ENCODE measurements at places on chromosomes 5 and 9.

GRCh38 chr9:38057416-38058195, 11.4 kb downstream of the SHB start:
- no peak for DNase-seq

- no peak for DNase-seq
Observed at GRCh38 chr9:14500705-14501104, 186.8 kb upstream of the NFIB start.

- DNase-seq = no peak
Observed at GRCh38 chr5:10762776-10763500, 1.9 kb upstream of the DAP start.

- no peak for DNase-seq
Observed at GRCh38 chr5:135642934-135643333, 64.1 kb upstream of the CXCL14 start.

DNA sequence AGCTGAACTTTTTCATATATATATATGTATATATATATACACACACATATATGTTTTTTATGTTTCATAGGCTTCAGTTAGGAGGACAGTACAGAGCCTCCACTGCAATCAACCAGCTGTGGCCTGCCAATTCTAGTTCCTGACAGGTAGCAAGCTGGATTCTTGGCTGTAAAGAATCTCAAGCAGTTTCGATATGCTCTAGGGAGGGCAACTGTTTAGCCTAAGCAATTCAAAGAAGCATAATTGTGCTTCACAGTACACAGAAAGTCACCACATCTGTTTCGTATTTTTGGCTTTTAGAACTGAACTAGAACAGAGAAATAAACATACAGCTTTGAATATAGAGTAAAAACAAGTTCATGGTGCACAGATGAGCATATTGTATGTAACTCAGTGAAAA, 152.4 kb upstream of the ARRDC3 start:
- no peak for DNase-seq

DNA sequence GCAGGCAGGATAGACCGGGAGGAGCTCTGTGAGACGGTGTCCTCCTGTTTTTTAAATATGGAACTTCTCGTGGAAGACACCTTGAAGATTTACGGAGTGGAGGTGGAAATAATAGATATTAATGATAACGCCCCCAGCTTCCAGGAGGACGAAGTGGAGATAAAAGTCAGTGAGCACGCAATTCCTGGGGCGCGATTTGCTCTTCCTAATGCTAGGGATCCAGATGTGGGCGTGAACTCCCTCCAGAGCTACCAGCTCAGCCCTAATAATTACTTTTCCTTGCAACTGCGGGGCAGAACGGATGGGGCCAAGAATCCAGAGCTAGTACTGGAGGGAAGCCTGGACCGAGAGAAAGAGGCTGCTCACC, 621 bp downstream of the PCDHGA11 start:
- DNase-seq = no peak

DNA sequence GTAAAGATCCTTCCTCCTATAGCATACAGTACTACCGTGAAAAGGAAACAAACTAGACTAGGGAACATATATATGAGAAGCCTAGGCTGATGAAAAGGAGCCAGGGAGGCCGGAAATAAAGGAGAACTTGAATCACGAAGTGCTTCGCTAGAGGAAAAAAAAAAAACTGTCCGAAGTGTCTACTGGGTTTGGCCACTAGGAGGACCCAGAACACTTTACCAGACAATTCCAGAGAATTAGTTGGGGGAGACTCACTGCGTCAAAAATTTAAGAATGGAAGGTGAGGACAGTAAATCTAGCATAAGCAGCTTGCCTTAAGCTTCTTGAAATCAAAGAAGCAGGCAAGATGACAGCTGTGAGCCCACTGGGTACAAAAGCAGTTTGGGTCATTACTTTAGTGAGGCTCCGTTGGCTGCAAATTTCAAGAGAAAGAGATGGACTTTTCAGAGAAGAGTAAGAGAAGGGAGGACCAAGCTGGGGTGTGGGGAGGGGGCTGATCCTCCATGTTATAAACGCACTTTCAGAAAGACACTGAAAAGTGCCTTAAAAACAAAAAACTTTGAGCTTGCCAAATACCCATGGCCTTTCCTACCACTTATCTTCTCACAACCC, 47.4 kb downstream of the P4HA2 start:
- DNase-seq = peak; percentile 19

DNA sequence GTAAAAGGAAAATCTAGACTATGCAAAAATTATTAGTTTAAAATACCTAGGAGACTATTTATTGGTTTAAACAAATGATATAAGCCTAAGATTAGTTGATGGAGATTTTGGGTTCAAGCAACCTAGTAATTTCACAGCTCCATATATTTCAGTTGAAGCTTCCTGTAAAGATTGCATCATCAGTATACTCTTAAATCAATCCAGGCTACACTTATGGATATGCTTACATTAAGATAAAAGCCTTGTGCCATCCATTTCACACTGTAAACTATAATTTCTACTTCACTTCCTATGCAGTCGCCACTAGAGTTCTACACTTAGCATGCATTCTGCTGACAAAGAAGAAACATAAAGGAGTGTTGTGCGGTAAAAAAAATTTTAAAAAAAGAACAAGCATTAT, 7.3 kb upstream of the LIX1 start:
- no peak for DNase-seq

- no peak for DNase-seq
Observed at GRCh38 chr5:151384106-151384505, 36.7 kb upstream of the SLC36A2 start.

DNA sequence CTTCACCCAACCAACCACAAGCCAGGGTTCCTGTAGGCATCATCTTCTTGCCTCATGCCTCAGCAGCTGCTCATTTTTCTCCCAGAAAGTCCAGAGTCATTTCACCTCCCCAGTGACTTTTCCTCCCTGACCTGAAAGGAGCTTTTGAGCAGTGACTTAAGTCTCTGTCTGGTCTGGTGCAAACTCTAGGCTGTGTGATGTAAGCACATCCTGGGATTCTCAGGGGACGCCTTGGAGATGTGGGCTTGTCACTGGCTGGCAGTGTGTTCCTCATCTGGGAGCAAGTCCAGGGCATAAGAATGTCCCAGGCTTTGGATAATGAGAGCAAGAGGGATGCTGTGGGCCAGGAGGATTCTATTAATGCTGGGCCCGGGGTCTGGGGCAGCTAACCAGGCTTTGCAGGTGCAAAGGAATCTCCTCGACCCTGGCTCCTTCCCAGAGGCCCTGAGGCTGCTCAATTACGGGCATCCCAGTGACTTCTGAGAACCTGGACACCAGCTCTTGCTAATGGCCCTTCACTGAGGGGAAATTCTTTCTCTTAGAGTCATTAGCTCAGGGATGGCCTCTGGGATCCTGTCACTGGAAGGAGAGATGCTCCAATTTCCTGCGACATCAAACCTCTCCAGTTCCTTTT, 211.0 kb upstream of the PANK3 start:
- no peak for DNase-seq

- no peak for DNase-seq
Observed at GRCh38 chr9:76115396-76115795, 224.9 kb downstream of the PCSK5 start.

GRCh38 chr5:146428658-146429057, 18.5 kb upstream of the TCERG1 start:
- DNase-seq = no peak

DNA sequence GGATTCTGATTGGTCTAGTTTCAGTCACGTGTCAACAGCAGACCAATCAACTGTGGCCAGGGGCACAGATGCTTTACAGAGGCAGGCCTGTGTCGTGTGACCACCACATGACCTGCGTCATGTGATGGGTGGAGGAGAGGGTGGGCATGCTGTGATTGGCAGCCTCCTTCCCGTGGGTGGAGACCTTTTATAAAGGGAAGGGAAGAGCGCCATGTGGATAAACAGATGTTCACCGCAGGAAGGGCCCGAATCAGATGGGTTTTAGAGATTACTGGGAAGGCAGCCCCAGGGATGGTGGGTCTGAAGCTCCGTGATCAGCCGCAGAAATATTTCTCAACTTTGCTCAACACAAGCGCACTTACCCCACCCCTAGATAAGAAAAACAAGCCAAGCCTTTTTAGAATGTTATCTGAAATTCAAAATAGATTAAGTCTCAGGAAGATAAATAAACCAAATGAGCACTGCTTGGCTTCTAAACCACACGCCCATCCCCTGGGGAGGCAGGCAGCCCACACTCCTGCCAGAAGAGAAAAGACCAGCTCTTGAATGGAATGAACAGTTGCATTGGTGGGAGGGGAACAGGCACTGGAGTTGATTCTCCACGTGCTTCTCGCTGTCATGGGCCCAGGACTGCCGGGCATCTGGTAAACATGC, 43.6 kb downstream of the ROPN1L start:
- DNase-seq = peak; percentile 94

GRCh38 chr5:115977988-115978387, 15.7 kb downstream of the LVRN start:
- peak; percentile 63 for DNase-seq

GRCh38 chr5:149792540-149793255, 62.6 kb downstream of the PPARGC1B start:
- no peak for DNase-seq

All from AG04449 (cell line).